ENCODE measurements at places on chromosomes 13 and 19.
A peak's percentile ranks its signal among the peaks of the same experiment; 100 is the strongest.

DNA sequence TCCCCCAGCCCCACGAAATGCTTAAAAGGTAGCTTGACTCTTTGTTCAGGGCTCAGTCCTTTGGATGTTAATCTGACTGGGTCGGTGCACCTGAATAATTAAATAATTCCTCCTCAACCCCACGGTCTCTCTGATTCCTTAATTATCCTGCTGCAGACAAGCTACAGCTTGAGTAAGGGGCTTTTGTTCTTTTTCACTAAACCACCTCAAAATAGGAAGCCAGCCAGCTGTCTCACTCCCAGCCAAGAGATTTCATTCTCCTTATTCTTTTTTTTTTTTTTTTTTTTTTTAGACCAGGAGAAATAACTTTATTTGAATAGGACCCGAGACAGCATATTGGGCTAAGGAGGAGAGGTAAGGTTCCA, 7.9 kb upstream of the FCGBP start:
- DNase-seq = no peak

DNA sequence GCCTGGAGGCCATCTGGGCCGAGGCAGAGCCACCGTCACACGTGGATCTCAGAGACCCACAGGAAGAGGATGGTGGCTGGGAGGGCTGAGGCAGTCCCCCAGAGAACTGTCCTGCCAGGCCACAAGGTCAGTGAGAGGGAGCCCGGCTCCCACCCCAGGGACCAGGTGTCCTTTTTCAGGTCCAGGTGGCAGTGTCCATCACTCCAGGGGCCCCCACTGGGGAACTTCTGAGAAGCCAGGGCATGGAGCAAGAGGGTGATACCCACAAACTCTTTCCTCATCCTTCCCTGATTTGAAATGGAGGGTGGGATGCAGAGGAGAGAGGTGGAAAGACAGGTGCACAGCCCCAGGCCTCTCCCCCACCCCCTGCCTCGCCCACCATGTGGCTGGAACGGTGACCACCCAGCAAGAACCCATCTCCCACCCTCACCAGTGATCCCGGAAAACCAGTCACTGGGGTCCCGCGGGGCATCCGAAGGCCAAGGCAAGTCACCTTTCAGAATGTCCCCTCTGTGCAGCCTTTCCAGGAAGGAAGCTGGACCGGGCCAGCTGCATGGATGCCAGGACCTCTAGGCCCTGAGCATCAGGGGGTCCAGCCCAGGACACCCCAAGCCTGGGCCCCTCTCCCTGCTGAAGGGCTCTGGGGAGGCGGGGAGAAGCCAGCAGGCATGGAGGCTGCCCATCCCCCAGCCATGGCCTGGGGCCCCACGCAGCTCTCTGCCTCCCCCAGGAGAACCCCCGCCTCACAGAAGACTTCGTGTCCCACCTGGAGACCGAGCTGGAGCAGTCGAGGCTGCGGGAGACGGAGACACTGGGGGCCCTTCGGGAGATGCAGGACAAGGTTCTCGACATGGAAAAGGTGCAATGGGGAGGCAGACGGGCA, 14.1 kb downstream of the PRR36 start:
- no peak for DNase-seq

DNA sequence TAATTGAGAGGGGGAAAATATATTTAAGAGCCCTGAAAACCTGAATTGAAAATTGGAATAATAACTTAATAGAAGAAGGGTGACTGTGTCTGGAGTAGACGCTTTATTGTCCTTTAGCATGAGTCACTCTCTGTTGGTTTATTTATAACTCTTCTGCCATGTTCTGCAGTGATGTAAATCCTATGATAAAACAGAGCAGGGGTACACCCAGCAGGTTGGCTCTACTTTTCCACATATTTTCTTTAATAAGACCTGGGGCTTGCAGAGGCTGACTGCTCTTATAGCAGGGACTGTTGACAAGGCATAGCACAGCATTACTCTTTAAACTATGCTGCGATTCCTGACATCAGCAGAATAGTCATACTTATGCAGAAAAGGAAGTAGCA, 389.9 kb upstream of the PCDH9 start:
- no peak for DNase-seq

DNA sequence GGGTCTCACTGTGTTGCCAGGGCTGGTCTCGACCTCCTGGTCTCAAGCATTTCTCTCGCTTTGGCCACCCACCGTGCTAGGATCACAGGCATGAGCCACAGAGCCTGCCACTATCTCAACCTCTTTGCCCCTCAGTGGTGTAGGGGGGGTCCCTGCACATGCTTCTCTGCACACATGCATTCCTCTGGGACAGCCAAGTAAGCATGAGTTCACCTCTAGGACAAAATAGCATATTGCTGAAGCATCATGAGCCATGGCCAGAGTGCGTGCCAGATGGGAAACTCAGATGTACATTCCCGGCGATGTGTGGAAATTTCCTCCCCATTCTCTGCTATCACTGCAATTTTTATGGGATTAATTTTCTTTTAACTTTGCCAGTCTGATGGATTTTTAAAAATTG, 23.1 kb downstream of the CHAF1A start:
- no peak for DNase-seq

DNA sequence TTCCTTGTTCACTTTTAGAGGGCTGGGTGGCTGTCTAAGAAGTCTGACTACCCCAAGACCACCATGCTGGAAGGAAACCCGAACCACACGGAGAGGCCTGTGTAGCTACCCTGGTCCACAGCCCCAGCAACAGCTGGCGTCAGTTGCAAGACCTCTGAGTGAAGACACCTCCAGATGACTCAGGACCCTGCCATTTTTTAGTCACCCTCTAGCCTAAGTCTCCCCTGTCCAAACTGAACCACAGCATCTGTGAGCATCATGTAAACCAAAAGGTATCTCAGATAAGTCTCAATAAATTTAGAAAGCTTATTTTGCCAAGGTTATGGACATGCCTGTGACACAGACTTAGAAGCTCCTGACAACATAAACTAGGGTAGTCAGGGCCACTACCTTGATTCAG, 2.2 kb upstream of the SYDE1 start:
- no peak for DNase-seq

DNA sequence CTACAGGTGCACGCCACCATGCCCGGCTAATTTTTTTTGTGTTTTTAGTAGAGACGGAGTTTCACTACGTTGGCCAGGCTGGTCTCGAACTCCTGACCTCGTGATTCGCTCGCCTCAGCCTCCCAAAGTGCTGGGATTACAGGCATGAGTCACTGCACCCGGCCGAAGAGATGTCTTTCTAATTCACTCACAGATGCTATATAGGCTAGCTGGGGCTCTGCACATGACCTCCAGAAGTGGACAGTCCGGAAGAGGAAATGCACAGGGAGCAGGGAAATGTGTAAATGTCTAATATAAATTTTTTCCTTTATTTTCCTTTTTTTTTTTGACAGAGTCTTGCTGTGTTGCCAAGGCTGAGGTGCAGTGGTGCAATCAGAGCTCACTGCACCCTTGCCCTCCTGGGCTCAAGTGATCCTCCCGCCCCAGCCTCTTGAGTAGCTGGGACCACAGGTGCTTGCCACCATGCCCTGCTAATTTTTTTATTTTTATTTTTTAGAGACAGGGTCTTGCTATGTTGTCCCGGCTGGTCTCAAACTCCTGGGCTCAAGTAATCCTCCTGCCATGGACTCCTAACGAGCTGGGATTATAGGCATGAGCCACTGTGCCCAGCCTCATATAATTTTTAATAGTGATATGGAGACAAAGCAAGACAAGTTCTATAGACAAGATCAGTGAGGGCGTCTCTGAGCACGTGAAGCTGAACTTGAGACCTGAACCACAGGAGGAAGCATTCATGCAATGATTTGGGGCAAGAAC, 8.4 kb downstream of the GIPC1 start:
- DNase-seq = no peak

GRCh38 chr13:78689011-78689410, 30.1 kb upstream of the OBI1 start:
- DNase-seq = no peak

GRCh38 chr19:1279782-1280341, 4.5 kb downstream of the FAM174C start:
- peak; percentile 90 for DNase-seq

DNA sequence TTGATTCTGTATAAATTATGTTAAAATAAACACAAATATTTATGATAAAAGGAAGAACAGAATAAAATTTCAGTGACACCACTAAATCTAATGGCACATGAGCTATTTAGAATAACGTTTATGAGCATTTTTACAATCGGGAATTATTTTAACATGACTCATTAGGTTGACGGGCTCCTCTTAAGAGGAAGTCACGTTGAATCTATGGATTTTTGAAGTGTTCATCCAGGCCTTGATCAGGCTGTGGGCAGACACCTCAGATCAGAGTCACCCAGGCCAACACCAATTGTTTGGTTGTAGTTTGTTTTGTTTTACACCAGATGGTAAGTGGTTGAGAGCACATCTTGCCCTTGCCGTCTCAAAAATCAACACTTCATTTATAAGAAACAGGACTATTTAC, 257.8 kb downstream of the FOXO1 start:
- DNase-seq = no peak

- DNase-seq = no peak
Observed at GRCh38 chr13:93345770-93346169, 119.2 kb downstream of the GPC6 start.

DNA sequence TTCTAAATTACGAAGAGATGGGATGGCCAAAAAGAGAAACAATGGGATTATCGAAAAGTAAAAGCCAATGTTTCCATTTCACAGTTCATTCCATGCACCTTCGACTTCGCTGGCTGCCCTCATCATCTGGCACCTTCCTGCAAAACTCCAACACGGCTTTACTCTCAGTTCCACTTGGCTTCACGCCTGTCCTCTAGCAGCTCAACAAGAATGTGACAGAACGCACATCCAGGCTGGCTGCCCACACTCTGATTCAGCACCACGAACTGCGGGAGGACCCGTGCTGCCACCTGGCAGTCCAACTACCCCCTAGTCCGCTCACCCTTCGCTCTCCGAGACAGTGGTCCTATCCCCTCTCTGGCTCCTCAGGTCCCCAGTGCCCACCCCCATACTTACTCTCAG, 11.7 kb downstream of the ATP7B start:
- DNase-seq = peak; percentile 76

- DNase-seq = no peak
Observed at GRCh38 chr19:10612499-10613119, 12.7 kb upstream of the SLC44A2 start.

GRCh38 chr19:29628661-29629385, 22.7 kb downstream of the POP4 start:
- DNase-seq = no peak

DNA sequence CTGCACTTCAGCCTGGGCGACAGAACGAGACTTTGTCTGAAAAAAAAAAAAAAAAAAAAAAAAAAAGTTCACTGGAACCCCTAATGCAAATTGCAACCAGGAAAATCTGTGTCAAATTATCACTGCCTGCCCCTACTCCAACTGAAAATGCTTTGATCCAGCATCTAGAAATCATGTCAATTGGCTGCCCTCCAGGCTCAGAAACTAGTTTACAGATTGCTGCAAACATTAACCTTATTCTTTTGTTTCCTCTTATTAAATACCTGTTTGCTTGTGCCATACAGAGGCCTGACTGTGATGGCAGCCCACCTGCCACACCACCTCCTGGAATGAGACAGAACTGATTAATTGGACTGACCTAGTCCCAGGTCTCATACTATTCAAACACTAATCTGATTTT, 18.6 kb upstream of the AKT2 start:
- DNase-seq = no peak

DNA sequence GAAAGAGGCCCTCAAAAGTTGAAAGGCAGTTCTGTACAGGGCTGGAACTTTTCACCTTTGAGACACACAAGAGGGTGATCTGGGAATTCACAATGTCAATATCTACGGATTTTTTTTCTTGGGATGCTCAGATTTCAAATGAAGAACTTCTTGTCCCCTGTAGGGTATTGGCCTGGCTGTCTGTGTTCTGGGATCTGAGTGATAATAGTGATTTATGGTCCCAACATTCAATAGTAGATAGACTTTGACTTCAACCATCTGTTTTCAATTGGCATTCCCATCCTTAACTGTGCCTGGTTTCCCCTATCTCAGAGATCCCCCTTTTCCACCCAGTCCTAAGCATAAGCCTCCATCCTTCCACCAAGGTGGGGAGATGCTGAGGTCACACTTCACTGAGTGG, 274.1 kb downstream of the COG6 start:
- DNase-seq = no peak

DNA sequence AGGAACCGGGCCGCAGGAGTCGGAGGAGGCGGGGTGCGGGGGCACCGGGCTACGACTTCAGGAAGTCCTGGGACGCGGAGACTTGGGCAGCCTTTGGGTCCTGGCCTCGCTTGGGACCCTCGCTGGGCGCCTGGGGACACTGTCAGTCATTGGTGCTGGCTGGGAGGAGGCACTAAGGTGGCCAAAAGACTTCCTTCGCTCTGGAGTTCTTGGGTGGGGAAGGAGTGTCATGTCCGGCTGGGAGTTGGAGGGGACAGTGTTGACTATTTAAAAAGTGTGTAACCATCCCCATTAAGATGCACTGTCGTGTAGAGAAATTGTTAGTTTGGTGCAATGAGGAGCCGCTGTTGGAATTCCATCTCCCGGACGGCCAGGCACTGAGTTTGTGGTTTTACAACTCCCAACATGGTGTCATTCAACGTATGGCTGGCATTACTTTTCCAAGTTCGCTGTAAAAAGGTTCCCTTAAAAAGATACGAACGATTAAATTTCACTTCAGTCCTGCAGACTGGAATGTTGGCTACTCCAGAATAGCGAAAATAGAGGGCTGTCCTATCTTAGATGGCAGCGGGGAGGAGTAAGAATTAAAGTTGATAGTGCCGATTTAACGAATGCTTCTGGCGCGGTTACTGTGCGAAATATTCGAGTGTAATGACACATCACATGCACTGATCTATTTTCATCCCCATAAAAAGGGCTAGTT, 776 bp downstream of the DNAJC3 start:
- DNase-seq = peak; percentile 85
